ENCODE measurements at places on chromosomes 2 and 18.

- DNase-seq: no peak
Observed at GRCh38 chr2:6368281-6368680, 497.4 kb downstream of the CMPK2 start.

DNA sequence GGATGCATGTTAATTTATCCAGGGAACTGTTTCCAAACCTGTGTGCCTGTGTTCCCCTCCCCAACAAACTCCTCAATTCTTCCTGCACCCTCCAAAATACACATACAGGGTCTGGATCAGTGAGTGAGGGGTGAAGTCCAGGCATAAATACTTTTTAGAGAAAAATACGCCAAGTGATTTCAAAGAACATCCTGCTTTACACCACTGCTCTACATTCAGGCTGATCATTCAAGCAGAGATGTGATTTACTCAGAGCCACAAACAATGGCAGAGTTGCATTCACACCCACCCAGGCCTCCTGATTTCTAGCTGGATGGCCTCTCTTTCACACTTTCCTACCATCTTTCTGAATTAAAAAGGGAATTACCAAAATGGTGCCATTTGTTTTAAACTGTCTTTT, 289.5 kb upstream of the SLC14A2 start:
- no peak for DNase-seq

DNA sequence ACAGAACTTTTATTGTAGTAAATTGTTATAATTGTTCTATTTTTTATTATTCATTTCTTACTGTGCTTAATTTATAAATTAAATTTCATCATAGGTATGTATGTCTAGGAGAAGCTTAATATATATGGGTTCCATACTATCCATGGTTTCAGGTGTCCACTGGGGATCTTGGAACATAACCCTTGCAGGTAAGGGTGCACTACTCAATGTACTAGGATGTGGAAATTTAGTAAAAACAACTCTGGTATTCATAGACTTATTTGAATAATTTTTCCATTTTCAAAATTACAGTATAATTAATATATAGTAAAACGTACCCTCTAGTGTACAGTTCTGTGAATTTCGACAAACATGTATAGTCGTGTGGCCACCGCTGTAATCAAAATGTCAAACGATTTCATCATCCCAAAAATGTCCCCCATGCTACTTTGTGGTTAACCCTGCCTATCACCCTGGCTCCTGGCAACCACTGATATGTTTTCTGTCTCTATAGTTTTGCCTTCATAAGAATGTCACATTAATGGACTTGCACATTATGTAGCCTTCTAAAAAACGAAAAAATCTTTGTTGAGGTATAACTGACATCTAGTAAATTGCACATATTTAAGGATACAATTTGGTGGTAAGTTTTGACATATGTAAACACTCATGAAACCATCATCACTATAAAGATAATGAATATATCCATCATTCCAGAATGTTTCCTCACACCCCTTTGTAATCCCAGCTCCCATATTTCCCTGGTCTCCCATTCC, 45.7 kb downstream of the ARL5A start:
- no peak for DNase-seq

DNA sequence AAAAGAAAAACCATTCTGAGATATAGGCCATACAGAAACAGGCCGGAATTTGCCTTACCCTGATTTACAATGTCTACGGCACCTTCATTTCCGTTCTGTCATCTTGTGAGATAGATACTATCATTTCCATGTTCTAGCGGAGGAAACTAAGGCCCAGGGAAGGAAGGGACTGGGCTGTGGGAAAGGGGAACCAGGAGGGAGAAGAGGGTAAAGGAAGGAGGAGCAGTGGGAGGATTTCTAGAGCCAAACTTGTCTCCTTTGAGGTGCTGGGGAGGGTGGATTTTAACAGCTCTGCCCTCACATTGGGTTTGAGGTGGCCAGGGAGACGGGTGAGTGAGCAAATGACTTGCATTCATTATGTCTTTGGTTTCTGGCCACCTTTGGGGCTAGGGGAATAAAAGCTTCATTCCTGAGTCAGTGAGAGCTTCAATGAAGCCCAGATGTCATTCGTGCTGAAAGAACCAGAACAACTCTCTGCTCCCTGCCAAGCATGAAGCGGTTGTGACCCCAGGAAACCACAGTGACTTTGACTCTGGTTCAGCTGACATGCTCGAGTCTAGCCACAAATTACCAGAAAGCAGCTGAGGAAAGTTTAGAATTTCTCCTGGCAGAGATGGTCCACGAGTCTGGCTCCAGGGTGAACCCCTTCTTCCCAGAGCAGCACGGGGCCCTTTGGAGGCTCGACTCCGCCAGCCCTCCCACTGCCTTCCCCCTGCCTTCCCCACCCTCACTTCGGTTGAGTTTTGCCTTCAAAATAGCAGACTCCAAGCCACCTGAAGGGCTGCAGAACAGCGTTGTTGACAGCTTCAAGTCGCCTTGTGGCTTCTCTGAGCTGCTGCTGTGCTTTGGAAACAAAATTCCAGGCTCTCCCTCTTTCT, 3.8 kb downstream of the ACTG2 start:
- no peak for DNase-seq

DNA sequence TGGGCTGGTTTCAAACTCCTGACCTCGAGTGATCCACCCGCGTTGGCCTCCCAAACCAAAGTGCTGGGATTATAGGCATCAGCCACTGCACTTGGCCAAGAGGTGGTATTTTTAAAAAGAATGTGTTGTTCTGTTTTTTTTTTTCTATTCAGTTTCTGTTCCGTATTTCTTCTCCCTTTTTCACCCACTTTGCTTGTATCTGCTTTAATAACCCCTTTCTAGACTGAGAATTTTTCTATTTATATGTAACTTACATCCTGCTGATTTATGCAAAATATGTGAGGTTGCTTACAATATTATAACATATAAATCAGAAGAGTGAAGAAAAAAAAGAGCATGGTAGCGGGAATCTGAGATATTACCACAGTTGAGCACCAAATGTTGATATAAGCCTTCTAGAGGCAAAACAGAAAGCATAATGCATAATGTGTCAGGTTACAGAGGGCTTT, 17.2 kb upstream of the LYPD6B start:
- DNase-seq: no peak

DNA sequence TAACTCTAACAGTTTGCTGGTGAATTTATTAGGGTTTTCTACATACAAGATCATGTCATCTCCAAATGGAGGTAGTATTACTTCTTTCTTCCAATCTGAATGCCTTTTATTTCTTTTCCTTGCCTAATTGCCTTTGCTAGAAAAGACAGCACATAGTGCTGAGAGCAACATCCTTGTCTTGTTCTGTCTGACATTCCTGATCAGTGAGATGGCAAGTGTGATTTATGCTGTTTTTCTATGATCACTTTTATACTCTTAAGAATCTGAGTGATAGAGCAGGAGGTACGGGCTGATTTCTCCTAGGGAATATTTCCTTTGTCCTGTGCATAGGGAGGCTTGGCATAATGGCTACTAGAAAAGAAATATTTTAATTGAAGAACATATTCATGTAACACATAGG, 17.3 kb downstream of the LYPD6B start:
- DNase-seq: no peak

DNA sequence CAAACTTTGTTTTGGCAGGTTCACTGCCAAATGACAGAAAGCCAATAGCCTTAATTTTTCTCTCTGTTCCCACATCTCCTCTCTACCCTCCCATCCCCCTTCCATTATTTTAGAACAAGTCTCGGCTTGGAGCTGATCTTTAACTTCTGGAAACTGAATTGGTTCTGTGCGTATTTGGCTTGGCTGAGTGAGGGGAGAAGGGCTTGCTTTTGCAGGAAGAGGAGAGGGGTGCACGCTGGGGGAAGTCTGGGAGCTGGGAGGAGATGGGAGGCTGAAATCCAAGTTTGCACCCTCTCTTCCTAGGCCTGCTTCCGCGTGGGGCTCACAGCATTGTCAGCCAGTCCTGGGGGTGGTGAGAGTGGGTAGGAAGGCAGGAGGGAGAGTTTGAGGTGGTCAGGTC, 176.1 kb upstream of the SPRED2 start:
- DNase-seq: no peak

DNA sequence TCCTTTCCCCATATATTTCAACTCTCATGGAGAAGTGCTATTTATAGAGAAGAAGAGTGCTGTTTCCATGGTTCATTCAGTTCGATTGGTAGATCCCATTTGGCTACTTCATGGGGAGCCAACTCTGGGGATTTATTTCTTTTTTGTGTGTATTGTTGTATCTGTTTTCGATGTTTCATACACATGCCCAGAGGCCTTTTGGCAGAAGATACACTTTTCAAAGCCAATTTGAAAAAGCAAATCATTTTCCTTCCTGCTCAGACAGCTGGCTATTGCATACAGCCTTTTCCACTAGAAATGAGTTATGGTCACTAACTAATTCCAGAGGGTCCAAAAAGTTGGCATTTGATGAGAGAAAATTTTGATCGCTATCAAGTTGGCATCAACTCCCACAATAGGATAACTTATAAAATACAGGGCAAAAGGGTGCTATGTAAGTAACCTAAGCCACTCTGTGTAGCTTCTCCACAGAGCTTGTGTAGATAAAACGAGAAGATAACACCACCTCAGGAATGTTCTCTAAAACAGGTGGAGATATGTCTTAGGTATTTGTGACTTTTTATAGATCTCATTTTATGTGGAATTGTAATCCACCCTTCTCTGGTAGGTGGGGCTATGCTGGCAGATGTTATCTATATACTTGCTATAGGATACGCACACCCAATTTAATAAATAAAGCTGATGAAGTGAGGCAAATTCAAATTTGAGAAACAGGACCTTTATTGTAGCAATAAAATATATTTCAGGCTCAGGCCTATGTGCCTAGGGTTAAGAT, 798.5 kb downstream of the SATB2 start:
- no peak for DNase-seq

DNA sequence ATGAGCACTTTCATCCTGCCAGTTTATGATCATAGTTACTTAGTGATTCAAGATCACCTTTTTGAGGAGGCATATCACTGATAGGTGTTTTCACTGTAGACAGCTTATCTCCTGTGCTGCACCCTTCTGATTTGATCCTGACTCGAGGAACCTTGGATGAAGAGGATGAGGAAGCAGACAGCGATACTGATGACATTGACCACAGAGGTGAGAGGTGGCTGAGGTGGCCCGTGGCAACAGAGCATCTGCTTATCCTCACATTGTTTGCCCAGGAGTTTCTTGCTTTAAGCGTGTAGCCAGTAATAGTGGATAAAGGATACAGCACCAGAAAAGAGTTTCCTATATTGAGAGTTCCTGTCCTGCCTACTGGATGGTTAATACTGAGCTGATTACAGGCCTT, 15.7 kb downstream of the SUPT7L start:
- DNase-seq: no peak

GRCh38 chr2:136242687-136243277, 124.8 kb upstream of the CXCR4 start:
- DNase-seq: no peak

DNA sequence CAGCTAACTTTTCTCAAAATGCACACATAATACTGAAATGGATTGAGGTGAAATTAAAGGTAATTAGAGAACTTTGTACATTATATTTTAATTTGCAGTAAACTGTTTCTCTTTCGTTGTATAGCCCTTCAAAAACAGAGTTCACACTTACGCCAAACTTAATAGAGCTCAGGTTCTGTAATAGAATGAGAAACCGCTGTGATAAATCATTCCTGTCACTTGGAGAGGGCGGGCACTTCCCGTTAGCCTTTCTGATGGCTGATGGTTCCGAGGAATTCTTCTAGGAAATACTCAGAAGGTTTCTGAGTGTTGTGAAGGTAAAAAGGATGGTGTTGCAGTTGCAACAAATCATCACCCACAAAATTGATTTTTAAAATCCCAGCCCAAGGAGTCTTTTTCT, 155.8 kb upstream of the ALKAL2 start:
- DNase-seq: no peak

DNA sequence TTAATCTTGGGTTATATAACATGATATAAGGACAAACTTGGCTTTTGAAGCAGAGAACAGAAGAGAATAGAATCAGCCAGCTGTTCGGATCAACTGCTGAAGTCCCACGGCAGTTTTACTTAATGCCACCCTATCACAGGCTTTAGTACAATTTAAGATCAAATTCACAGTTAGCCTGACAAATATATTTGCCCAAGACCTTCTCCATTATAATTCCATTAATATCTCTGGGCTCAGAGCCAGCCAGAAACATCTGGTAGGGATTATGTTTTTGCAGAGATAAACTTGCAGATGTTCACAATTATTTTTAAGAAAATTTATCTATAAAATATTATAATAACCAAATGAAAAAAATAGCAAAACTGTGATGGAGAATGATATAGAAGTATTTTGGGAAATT, 381.4 kb downstream of the RAD51AP2 start:
- no peak for DNase-seq

DNA sequence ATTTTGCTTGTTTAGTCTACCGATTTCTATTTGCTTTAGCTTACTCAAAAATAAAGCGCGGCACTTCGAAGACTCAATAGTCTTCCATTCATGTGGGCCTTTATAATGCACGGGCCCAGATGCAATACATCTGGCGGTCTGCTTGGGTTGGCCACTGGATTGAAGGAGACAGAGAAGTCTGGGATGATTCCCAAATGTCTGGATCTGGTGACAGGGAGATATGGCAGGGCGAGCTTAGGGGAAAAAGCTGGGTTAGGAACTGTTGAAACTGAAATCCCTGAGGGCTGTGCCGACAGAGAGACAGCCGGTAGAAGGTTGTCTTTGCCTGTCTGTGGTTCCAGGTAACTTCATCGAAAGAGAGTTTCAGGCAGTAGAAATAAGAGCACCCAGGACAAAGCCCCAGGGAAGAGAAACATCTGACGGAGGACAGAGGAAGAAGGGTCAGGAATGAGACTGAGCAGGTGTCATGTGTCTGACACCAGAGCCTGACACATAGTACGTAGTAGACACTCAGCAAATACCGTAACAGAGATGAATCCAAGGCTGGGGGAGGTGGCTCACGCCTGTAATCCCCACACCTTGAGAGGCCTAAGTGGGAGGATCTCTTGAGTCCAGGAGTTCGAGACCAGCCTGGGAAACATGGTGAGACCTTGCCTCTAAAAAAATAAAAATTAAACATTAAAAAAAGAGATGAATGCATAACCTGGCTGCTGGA, 13.6 kb downstream of the CLUL1 start:
- DNase-seq: no peak

Measured in ureter (tissue), 1 donor.